ENCODE measurements at places on chromosomes 1 and 21. TPM values are rescaled to one million over a fixed set of nuclear protein-coding genes. Genes with fewer than 3 reads are reported as not detected.

FAM20B gene
- total RNA-seq: 31.4 TPM

KLHDC8A gene
- total RNA-seq: not detected

MXRA8 gene
- total RNA-seq: 258 TPM

TEDDM1 gene
- total RNA-seq: not detected

CD53 gene
- not detected for total RNA-seq

Data from smooth muscle cell of bladder (primary cell).